ENCODE measurements at places on chromosomes 5 and 9. TPM values are rescaled to one million over a fixed set of nuclear protein-coding genes. Genes with fewer than 3 reads are reported as not detected.

DNA sequence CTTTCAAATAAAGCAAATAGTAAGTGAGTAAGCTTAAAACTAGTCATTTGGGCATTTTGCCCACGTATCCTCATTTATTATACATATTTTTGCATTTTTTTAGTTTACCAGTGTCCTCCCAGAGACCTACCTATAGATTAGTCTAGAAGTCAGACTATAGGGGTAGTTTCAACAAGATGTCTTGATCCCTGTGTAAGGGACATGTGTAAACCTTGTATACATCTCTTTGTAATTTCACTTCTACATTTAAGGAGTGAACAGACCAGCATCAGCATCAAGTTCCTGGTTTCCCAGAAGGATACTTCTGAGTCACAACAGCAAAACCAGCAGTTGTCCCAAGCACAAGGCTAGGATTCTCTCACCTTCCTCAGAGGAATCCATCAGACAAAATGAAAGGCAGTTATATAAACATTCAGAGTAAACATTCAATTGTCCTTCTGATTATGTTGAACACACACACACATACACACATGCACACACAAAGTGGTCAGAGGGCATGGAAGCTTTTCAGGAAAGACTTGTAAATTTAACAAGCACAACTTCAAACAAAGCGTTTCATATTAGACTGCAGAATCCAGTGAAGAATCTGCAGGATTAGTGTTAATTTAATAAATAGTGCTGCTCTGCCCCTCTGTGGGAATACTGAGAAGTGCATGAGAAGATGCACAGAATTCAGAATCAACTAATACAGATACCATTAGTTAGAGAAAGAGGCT is 55.4 kb downstream of the HINT1 start:
- no peak for DNase-seq

- DNase-seq: no peak
Measured at GRCh38 chr9:72444435-72444834, 77.0 kb upstream of the TMC1 start.

DNA sequence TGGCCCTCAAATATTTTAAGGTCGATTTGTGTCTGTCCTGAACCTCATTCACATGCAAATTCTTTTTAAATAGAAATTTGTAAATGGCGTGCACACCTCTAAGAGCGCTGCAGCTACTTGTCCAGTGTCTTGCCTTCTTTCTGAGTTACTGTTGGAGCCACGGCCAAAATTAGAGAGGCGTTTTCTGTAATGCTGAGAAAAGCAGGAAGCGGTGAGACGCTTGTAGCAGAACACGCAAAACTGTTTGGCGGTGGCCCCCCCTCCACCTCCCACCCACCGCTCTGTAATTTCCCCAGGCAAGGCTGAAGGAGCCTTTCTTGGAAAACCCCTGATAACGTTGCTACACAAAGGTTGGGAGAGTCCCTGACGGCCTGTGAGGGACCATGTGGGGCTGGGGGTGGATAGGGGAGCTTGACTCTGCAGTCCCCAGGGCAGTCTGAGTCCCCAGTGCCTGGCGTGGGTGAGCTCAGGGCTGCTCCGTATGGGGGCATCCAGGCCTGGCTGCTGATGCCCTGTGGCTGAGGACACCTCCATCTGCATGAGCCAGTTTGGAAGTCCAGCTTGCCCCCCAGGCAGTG is 96.5 kb downstream of the GADD45G start:
- DNase-seq: no peak

DNA sequence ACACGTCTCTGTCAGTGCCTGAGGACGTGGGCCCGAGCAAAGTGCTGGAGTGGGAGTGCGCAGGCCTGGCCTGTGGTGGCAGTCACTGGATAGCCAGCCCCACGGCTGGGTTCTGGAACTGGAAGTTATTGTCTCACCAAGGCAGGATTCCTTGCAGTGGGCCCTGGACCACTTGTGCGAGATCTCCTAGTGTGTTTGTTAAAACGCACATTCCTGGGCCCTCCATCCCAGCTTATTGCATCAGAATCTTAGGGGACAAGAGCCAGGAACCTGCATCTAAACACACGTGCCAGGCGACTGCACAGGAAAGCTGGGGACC is 26.9 kb downstream of the PTPA start:
- DNase-seq: no peak

DNA sequence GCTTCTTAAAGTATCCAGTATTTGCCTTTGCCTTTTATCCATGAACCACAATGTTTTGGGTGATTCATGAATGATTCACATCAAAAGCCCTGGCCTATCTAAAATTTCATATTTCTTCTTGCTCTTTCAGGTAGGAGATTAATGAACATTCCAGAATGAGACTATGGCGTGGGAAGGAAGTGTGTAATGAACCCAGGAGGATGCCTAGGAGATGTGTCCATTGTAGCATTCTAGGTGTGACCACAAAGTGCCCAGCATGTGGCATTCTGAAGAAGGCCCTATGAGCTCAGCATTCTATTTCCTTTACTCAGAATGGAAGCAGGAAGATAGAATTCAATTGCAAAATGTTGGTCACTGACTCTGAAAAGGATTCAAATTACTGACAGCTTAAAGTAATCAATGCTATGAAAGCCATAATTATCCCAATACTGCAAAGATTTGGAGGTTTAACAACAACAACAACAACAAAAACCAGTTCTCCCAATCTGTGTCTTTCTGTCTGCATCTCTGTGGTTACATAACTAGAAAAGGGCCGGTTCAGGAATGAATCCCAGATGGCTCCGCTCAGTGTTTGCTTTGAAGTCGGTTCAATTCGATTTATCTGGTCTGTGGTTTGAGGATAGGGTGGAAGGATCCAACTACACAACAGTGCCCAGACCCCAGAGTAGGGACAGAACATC is 126.7 kb downstream of the FOXD1 start:
- DNase-seq: no peak

DNA sequence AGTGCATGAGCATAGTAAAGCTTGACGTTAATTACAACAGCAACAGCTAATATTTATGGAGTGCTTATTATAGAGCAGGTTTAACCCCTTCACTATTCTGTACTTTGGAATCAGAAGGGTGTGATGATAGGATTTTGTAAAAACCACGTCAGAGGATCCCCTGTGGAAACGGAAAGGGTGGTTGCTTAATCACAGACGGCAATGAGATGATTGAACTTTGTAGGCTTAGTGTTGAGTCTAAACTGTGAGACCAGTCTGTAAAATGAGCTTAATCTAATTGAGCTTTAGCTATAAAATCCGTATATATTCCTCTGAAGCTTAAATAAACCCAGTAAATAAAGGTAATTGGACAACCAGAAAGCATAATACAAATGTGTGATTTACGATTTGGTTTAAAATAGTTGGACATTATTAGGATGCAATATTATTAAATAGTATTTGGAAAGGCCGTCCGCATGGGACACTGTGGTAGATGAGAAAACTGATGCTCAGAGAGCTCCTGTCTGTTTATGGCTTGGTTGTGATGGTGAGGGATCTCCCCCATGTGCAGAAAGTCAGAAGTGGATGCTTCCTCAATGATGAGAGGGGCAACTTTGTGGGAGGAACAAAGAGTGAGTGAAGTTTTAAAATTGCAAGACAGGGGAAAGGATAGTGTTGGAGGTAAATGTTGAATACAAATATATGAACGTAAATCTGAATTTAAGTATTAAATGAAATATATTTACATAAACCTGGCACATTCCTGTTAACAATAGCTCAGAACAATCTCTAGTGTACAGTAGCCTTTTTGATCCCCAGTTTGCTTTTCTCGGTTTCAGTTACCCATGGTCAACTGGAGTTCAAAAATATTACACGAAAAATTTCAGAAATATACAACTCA is 23.4 kb upstream of the SCGB3A2 start:
- no peak for DNase-seq

- peak; percentile 42 for DNase-seq
Measured at GRCh38 chr5:79759436-79759835, 69.8 kb downstream of the CMYA5 start.

DNA sequence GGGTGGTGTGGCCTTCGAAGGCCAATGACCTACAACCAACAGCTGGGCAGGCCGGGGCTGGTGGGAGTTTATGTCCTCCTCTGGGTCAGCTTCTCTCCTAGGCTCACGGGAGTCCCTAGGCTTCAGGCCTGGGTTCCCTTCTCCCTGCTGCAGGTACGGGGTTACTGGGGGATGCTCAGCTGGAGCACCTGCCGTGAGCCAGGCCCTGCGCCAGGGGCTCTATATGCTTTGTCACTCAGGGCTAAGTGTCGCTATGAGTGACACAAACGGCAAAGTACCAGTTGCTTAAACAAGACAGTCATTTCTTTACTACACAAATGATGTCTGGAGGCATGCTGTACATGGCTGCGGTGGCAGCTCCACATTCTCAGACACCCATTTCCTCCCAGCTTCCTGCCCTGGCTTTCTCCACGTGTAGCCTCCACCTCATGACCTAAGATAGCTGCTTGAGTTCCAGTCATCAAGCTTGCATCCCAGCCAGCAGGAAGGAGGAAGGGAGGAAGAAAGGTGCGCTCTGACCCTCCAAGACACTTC is 22.5 kb upstream of the NINJ1 start:
- no peak for DNase-seq

DNA sequence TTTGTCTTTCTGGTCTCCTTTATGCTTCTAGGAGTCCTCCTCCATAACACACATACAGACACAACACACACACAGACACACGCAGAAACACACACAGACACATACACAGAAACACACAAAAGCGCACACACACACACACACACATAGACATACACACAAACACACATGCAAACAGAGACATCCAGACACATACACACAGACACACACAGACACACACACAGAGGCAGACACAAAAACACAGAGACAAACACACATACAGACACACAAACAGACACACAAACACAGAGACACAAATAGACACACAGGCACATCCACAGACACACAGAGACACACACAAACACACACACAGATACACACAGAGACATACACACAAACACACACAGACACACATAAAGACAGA is 220.2 kb downstream of the IRX2 start:
- DNase-seq: no peak

- peak; percentile 35 for DNase-seq
Measured at GRCh38 chr9:16871336-16872151, 1.1 kb upstream of the BNC2 start.

DNA sequence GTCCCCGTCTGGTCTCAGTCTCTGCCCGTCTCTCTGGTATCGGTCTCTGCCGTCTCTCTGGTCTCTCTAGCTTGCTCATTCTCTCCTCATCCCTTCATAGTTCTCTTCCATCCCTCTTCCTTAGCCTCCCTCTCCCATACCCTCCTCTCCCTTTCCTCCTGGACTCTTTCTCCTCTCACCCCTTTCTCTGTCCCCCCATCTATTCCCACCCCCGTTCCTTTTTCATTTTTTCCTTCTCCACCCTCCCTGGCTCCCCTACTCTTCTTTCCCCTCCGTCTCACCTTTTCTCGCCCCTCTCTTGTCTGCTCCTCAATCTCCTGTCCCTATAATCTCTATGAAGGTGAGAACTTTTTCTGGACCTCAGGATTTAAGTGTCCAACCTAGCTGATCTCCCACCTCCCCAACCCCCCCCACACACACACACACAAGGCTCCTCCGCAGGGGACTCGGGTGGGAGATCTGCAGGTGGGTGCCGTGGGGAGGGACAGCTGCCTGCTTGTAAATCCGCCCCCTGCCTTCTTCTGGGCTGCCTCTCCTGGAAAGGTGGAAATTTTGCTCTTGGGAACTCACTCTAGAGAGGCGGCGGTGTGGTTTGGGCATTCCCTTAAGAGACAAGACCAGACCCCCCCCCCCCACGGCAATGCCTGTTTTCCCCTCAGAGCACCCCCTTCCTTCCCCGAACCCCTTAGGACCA is 953 bp downstream of the UBE2QL1 start:
- no peak for DNase-seq

DNA sequence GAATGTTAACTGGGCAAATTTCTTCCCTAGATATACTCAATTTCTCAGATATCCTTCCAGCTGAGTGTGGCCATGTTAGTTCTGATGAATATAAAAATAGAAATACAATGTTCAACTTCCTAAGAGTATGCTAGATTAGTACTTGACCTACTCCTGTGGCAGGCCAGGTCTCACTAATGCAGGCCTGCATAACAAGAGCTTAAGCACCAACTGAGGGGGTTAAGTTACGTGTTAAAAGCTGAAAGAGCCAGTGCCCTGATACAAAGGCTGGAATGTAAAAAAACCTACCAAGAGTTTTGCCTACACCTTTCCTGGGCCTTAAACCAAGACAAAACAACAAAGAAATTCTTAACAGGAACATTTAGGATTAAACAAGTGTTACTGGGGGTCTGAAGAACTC is 102.8 kb downstream of the MRPS30 start:
- no peak for DNase-seq

- DNase-seq: no peak
Measured at GRCh38 chr5:134543820-134544614, 18.5 kb downstream of the JADE2 start.

- no peak for DNase-seq
Measured at GRCh38 chr9:2966565-2967300, 122.8 kb upstream of the PUM3 start.

GRCh38 chr5:176810081-176810597 is at the start of gene UNC5A:
Gene UNC5A (plus strand): TSS chr5:176810559. CDS start chr5:176810751, 192 bp downstream.
- no peak for DNase-seq

The ZCCHC7 gene
- 4.8 TPM for total RNA-seq

The ZNF483 gene
- 0.12 TPM for total RNA-seq

The TRPM3 gene
- 0.66 TPM for total RNA-seq

The FCHO2 gene
- 8.3 TPM for total RNA-seq

The SLC25A2 gene
- total RNA-seq: not detected

The S100Z gene
- total RNA-seq: not detected

The EPB41L4B gene
- 5.7 TPM for total RNA-seq

The IFNK gene
- not detected for total RNA-seq

The NR2F1 gene
- total RNA-seq: not detected

The PCDHB15 gene
- total RNA-seq: 1.2 TPM
